Endothelial cell of umbilical vein (primary cell): ENCODE measurements at places on chromosomes 1 and 21.
A peak's percentile ranks its signal among the peaks of the same experiment; 100 is the strongest.

GRCh38 chr21:34148826-34149558 is 75.6 kb downstream of the MRPS6 start:
- no peak for DNase-seq

DNA sequence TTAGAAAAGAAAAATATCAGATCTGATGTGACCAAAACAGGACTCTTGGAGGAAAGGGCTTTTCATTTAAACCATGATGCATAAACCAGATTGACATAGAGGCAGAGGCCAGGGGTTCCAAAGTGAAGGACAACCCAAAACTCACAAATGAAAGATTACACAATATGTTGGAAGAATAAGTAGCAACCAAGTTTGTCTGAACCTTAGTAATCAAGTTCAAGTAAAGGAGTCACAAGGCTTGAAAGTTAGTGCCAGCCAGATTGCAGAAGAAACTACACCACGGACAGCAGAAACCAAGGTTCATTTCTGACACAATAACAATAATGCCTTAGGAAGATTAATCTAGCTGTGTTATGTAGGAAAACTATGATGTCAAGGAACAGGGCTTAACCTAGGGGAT is 124.6 kb downstream of the ZC3H11B start:
- no peak for DNase-seq

GRCh38 chr1:214332946-214333798 is 52.2 kb downstream of the SMYD2 start:
- peak; percentile 54 for DNase-seq

DNA sequence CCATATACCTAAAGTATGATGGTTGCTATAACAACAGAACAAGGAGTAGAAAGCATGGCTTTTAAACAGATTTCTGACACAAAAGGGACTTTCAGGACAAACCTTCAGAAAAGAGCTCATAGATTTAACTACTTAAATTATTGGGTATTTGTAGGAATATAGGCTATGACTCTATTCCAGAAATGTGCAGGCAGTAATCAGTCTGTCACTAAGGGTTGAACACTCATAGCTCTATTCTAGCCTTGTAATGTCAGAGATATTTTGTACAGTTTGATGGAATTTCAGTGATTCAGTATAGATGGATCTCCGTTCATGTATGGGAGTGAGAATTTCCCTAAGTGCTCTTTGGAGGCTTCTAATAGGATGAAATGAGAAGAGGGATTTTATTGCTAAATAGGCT is 82.8 kb downstream of the EXTL2 start:
- DNase-seq: no peak

DNA sequence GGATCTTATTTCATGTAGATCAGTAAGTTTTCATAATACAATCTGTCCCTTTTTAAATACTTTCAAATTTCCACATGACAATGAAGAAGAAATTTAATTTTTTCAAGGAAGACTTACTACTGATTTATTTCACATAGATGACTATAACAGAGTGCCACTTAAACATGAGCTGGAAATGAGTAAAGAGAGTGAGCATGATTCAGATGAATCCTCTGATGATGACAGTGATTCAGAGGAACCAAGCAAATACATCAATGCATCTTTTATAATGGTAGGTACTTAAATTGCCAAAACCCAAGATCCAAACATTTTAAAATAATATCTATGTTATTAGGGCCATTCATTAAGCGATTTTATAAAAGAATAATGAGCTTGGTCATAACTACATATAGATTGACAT is 110.4 kb downstream of the PTPRC start:
- DNase-seq: no peak

DNA sequence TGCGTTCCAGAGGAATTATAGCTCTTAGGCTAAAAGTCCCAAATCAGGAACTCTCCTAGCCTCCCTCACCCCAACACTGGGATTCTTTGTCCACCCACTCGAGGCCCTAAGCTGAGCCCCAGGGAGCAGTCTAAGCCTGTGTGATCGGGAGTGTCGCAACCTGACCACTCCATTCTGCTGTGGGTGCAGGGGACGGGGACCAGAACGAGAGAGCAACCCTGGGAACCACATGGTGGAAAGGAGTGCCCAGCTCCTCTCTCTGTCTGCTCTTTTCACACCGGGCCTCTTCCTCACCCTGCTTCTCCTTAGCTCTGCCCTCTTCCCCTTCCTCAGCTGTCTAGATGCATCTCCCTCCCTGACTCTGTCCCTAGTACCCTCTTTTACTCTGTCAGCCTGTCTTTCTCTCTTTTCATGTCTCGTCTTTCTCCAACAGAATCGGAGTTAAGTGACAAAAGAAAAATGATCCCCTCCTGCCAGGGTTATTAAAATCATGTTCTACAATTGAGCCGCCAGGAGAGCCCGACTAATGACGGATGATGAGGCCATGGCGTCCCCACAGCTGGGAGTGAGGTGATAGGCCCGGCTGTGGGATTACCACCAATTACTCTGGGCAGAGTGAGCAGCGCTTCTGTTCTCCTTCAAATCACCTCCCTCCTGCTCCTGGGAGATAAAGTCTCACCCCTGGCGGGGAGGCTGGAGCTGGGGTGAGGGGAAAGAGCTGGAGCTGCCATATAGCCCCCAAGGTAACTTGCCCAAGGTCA is 34.5 kb upstream of the CSF3R start:
- no peak for DNase-seq

DNA sequence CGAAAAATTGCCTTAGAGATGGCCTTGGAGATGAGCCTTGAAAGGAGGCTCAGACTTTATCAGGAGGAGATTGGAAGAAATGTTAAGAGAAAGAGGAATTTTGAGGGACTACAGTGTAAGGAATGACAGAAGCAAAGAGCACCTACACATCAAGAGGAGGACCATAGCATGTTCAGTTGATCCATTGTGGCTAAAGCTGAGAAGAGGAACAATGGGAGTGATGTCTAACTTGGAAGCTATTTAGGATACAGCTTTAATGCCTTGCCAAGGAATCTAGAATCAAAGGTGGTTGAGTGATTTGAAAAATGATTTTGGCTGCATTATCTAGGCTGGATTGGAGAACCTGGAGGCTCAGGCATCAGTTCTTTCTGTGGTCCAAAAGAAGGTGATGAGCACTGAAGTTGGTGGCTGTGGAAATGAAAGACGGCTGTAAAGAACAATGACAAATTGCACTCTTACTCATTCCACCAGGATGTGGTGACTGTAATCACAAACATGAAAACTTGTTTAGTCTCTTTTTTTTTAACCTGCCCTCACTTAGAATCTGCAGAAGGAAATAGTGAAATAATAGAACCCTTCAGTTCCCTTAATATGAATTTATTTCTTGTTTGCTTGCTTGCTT is 11.3 kb downstream of the FAM20B start:
- DNase-seq: peak; percentile 32

GRCh38 chr1:76871355-76871974 is 4.2 kb downstream of the ST6GALNAC5 start:
- DNase-seq: no peak

DNA sequence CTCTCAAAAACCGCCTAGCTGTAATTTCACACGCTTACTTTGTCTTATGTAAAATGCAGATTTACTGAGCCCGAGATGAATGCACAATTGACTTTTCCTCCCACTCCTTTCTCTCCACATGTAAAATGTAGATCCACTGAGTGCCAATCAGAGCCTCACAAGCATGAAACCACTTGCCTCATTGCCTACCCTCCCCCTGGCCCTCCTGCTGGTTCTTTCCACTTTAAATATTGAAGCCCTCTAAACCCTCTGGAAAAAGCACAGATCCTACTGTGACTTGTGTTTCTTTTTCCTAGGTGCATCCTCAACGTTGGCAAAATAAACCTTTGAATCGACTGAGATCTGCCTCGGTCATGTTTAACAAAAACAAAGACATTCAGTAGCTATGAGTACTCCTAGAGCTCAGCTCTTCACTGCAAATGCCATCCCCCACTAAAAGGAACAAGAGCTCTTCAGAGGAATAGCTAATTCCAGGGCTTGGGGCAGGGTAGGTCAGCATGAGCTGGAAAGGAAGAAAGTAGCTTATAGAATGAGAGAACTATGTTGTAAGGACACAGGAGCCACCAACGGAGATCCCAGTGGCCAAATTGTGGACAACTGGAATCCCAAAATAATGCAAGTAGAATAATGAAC is 365.5 kb upstream of the RUNX1 start:
- no peak for DNase-seq

GRCh38 chr1:94658221-94658620 is 116.7 kb upstream of the F3 start:
- DNase-seq: no peak

GRCh38 chr1:21922090-21923013 is 14.8 kb downstream of the HSPG2 start:
- DNase-seq: no peak

DNA sequence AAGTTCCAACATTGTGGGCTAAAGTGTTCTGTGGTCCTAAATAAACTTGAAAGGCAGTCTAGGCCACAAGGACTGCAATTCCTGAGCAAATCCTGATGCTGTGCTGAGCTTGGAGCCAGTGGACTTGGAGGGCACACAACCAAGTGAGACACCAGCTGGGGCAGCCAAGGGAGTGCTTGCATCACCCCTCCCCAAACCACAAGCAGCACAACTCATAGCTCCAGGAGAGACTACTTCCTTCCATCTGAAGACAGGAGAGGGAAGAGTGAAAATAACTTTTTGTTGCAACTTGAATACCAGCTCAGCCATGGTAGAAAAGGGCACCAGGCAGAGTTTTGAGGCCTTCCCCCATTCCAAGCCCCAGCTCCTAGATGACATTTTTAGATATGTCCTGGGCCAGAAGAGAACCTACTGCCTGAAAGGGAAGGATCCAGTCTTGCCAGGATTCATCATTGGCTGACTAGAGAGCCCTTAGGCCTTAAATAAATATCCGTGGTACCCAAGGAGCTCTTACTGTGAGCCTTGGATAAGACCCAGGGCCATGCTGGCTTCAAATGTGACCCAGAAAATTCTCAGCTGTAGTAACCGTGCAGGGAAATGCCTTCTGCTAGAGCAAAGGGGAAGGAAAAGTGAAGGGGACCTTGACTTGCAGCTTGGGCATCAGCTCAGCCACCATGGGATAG is 35.4 kb upstream of the LRRC8B start:
- no peak for DNase-seq

GRCh38 chr21:31133243-31133830 is 95.1 kb upstream of the KRTAP19-8 start:
- DNase-seq: no peak

- DNase-seq: no peak
Observed at GRCh38 chr1:231800108-231800507, 173.5 kb downstream of the DISC1 start.

DNA sequence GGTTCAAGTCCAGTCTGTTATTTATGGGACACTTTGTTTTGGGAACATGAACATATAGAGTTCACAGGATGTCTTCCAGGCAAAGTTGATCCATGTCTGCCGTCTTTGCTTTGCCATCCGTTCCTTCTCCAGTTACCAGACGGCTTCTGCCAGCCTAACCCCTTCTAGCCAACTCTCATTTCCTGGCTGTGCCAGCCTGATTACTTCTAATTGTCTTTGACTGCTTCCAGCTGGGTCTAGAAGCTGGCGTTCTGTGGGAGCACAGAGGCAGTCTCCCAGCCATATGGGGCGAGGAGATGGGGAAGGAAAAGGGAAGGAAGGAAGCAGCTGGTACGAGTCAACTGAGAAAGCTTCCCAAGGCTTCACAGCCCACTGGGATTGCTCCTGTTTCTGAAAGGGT is 3.1 kb upstream of the HUNK start:
- DNase-seq: no peak

GRCh38 chr1:53079251-53079650 is 17.2 kb downstream of the PODN start:
- DNase-seq: no peak

GRCh38 chr1:97743129-97743528 is 177.7 kb downstream of the DPYD start:
- DNase-seq: no peak

DNA sequence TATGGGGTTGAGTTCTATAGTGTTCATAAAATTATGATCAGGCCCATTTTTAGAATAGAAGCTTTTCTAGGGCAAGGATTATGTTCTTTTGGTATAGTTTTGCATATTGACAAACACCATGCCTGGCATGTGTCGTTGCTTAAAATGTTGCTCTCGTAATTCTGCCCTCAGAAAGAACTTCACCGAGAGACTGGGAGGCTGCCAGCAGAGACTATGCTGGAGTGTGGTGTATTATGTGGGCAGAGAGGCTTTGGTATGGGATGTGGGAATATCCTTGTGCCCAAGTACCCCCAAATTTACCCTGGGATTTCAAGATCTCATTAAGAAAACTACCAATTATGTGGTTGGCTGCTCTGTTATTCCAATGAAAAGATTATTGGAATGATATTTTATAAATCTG is 27.9 kb downstream of the PGM1 start:
- DNase-seq: no peak

- no peak for DNase-seq
Observed at GRCh38 chr1:179817789-179818188, 59.8 kb downstream of the TOR1AIP2 start.

GRCh38 chr1:203081465-203082230 is 4.2 kb downstream of the MYOG start:
- no peak for DNase-seq

GRCh38 chr1:187891993-187892682 is 1063.4 kb downstream of the PLA2G4A start:
- peak; percentile 58 for DNase-seq

DNA sequence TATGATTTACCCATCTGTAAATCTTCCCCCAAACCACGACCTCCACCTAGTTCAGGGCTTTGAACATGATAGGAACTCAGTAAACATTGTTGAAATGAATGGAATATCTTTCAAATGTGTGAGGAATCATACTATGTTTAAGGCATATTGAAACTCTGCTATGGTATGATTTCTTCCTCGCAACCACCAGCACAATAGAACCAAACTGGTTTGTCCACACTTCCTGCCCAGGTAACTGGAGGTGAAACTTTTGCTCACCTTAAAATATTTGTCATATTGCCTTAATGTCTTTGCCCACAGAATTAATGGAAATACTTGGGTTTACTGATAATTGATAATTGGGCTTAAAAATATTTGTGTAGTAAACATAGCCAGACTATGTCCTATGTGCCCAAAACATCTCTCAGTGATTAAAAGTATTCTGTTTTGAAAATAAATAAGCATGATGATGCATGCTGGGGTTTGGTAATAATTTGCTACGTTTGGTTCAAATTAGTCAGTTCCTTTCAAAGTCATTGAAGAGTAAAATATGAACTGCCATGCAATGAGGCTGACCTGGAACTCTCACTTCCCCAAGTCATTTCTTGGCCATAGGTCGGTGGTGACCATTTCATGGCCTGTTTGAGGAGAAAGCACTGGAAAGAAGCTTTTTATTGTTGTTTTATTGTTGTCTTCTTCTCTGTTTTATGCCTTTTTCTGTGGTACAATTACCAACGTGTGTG is 73.3 kb downstream of the TNFSF18 start:
- no peak for DNase-seq
